ENCODE measurements at places on chromosomes 16 and 17. TPM values are rescaled to one million over a fixed set of nuclear protein-coding genes. Genes with fewer than 3 reads are reported as not detected.

The TMC5 gene
- total RNA-seq, result not detected

The NACA2 gene
- total RNA-seq, result not detected

DNA sequence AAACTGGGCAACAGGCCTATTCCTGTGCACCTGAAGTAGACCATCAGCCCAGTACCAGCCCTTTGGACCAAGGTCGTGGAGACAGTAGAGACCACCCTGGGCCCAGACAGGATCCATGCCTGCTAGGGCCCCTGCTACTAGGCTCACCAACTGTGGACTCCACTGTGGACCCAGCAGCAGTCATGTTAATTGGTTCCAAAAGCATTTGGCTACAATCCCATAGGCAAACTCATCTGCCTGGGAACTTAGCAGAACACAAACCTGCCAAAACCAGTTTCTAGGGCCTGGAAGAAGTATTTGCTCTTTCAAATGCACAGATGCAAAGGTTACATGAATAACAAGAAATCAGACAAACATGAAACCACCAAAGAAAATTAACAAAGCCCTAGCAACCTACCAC lies 53.1 kb downstream of the ACSM2A start:
- DNase-seq, result no peak

GRCh38 chr17:81656118-81656743 lies at the start of gene PDE6G:
Gene PDE6G, minus strand, starts transcription at chr17:81656542. Its CDS starts 3,237 bp downstream, at chr17:81653305.
- no peak for DNase-seq

- DNase-seq, result no peak
Measured at GRCh38 chr16:75294773-75295459, 43.5 kb upstream of the BCAR1 start.

DNA sequence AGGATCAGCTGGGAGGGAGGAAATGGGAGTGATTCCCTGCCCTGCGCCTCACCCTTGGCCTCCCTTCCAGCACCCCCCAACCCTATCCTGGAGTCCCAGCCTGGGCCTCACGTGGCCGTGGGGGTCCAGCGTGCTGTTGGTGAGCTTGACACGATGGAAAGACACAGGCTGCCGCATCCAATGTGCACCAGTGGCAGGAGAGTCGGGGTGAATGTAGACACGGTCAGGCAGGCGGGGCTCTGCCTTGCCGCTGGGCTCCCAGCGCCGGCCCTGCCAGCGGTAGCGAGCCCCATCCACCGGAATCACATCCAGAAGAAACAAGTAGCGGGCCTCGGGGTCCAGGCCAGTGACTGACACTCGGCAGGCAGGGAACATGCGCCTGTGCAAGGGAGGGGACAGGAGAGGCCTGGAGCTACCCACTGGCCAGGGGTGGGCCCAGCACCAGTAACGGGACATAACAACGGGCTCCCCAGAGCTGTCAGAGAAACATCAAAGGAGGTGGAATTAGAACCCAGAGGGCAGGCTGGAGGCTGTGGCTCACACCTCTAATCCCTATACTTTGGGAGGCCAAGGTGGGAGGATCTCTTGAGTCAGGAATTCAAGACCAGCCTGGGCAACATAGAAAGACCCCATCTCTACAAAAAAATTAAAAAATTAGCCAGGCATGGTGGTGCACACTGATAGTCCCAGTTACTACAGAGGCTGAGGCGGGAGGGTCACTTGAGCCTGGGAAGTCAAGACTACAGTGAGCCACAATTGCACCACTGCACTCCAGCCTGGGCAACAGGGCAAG lies 2.7 kb downstream of the TBX6 start:
- no peak for DNase-seq

All from A172 (cell line).